ENCODE measurements at places on chromosomes 5 and 9.

DNA sequence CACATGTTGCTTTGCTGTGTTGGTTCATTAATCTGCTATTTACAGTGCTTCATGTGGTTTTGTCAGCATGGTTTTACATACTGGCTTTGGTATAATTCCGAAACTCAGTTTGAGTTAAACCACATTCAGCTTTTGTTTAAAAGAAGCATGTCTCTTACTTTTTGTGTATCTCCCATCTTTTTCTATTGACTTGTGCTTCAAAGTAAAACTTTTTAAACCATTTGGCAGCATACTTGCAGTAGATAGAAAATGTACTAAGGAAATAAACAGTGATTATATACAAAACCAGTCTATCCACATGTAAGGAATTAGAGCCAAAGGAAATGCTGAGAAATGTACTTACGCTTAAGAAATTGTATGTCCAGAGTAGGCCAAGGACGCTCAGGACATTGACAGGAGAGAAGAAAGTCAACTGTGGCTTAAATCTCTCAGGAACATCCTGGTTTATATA is 286.9 kb downstream of the ARHGEF28 start:
- no peak for DNase-seq

DNA sequence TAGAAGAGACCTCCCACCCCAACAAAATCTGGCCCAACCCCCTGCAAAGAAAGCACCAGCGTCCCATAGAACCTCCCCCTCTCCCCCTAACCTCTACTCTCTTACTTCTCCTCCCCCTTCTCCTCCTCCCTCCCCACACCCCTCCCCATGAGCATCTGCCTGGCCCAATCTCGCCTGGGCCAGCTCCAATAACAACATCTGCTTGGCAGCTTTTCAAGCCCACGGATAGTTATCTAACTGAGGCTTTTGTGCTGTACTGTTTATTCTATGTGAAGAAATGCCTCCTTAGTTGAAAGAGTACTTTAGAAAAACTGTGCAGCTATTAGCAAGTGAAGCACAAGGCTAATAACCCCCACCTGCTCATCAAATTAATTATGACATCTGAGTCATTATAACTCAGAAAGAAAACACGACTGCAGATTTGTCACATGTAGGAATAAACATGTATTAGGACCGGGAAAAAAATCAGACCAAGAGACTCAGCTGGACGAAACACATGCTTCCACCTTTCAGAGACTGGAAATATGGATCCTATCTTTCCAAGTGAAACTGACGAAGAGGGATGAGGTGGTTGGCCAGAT is 42.8 kb downstream of the NFIB start:
- DNase-seq = no peak

DNA sequence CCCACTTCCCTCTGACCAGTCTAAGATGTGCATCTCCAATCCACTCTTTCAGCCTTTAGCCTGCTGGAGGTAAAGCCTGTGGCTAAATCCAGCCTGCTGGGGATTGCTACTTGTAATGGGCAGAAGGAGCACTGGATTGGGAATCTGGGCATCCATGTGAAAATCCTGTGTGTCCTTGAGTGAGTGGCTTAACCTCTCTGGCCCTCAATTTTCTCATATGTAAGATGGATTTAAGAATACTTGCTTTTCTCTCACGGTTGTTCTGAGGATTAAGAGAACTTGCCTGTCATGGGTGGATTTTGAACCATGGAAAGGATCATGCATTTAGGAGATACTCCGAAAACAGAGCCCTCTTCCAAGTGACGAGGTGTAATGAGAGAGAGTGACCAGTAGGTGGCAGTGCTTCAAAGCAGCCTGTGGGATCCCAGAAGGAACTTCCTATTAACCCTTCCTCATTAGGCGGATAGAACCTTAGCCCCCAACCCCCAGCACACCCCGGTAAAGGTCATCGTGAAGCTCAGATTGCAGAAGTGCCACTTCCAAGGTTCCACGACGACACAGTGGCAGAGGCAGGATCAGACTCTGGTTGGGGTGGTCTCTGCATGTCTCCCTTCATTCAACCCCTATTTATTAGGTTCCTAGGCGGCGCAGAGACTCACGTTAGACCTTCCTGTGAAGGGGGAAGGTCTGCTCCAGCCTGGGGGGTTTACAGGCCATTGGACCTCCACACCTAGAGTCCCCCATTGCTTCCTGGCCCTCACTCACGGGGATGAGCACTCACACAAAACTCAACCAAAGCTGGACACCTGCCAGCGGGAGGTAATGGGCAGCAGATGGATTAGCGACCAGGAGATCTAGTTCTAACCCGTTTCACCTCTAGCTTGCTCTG is 68.7 kb upstream of the ZNF618 start:
- DNase-seq = peak; percentile 52

- DNase-seq = no peak
These were observed 64.0 kb downstream of the ZNF618 start for GRCh38 chr9:113940077-113940476.

DNA sequence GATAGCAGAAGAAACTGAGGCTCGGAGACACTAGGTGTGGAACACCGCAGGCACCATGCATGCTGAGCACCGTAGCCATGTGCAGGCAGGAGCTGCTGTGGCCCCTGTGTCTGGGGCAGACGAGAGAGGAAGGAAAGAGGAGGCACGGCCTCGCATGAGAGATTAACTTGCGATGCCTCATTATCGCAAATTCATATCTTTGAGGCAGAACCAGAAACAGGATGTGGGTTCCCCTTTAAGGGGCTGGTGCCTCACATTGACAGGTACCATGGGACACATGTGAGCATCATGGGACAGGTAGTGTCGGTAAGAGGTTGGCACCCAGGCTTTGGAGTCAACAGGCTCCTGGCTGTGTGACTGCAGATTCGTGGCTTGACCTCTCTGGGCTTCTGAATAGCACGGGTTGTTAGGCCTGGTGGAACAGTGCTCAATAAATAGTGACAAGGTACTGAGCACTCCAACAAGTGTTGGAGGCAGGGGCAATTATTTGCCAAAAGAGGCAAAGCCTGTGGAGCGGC is 40.8 kb downstream of the NAIF1 start:
- DNase-seq = peak; percentile 39

DNA sequence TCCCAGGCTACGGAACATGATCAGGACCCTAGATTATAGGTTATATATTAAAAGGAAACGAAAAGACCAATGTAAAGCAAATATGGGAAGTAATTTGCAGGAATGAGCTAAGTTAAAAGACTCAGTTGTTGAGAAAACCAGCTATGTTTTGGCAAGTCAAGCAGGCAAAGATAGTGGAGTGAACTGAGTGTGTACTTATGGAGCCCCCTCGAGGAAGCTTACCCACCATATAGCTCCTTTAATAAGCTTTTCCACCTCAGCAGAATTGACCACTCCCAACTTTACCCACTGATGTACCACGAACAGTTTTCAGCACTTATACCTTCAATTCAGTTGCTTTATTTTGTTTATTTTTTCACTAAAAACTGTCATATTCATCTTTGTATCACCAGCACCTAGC is 57.3 kb upstream of the PJA2 start:
- DNase-seq = no peak

DNA sequence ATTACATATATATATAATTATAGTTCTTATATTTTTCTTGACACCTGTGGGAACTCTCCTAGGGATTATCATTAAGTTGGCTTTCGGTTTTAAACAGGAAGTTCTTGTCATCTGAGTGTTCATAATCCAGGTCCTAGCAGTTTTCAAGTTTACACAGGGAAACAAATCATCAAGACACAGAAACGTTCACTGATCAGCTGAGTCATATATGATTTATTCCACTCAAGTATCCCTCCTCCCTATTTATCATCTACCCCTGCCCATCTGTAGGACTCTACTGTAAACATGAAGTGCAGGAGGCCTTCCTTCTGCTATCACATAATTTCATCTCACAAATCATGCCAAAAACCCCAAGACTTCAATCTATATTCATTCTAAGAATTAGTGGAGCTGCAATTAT is 6.3 kb downstream of the SLC25A51 start:
- no peak for DNase-seq

DNA sequence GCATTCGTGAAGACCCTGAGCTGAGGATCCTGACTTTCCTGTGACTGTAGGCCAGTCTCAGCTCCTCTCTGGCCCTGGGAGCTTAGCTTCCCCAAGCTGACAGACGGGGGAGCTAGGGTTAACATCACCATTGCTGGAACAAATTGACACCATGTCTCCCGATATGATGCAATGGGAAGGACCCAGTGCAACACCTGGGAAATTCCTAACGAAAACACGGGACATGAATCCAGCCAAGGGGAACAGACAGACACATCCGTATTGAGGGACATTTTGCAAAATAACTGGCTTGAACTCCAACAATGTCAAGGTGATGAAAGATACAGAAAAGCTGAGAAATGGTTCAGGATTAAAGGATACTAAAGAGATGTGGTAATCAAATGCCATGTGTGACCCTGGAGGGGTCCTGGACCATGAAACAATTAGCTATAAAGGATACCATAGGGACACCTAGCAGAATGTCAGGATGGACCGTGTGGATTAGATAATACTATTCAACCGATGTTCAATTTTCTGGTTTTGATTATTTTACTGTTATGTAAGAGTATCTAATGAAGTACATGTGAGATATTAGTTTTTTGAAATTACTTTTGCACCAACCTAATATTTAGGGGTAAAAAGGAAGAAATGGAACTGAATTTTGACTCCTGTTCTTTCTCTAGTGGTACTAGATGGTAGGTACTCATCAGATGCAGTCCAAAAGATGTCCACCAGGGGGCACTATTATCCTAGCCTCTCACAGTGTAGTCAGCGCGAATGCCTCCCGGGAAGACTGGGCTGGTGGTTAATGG is 52.7 kb downstream of the NDST1 start:
- DNase-seq = peak; percentile 73

- no peak for DNase-seq
These were observed 644.4 kb upstream of the GRAMD2B start for GRCh38 chr5:125778791-125779190.

GRCh38 chr9:76692458-76693129 is 71.6 kb upstream of the PCA3 start:
- no peak for DNase-seq

DNA sequence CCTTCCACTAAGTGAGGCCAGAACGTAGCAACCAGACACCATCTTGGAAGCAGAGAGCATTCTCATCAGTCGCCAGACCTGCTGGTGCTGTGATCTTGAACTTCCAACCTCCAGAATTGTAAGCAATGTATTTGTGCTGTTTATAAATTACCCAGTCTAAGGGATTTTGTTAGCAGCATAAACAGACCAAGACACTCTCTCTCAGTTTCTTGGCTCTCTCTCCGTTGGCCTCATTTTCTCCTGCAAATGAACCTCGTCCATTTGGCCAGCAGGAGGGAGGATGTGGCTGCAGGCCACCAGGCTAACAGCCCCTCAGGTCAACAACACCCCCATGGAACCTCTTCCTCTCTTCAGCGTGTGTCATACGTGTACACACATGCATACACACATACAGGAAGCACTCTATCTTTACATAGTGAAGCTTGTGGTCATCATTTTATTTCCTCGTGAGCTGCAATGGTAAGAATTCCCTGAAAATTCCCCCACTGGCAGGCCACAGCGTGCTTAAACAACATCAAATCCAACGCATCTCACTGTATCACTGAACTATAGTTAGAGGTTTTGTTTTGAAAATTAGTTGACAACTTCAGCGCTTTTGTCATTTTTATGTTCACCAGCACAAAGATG is 62.8 kb upstream of the PPP1R26 start:
- DNase-seq = no peak

DNA sequence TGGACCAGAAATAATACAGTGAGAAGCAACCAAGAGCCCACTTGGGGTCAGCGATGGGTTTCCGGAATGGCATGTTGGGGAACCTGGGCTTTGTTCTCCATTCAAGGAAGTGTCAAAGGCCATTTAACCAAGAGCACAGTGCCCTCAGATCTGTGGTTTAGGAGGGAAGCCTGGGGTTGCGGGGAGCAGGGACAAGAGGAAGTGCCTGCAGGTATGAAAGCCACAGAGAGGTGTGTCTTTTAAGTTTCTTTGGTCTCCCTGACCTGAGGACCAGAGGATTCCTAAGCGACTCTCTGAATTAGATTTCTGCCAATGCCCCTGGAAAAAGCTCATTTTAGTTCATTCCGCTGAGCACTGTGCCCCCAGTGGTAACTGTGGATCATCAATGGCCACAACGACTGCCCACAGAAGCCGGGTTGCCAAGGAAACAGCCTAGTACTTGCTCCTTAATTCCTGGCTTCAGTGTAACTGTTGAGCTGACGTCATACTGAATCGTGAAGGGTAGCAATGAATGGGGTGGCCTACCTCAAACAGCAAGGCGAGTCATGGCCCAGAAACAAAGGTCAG is 107.3 kb upstream of the SPIN1 start:
- no peak for DNase-seq

- no peak for DNase-seq
These were observed 43.5 kb downstream of the SLC12A7 start for GRCh38 chr5:1068204-1068894.

- DNase-seq = no peak
These were observed 172.6 kb upstream of the PPP2R2B start for GRCh38 chr5:147051193-147051592.

DNA sequence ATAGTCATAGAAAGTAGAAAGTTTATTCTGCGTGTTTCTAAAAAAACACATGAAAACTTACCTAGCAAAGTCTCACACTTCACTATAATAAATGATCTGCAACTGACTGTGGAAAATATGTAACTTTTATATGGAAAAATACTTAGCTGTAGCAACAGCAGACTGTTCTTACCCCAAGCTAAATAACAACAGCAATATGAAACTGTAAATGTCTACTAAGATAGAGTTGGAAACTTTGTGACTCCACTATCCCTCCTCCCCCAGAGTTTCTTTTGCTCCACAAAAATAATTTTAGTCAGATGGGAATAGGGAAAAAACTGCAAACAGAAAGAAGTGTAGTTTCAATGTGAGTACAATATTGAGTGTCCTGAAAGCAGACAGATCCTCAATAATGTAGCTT is 21.0 kb downstream of the MLLT3 start:
- DNase-seq = no peak

DNA sequence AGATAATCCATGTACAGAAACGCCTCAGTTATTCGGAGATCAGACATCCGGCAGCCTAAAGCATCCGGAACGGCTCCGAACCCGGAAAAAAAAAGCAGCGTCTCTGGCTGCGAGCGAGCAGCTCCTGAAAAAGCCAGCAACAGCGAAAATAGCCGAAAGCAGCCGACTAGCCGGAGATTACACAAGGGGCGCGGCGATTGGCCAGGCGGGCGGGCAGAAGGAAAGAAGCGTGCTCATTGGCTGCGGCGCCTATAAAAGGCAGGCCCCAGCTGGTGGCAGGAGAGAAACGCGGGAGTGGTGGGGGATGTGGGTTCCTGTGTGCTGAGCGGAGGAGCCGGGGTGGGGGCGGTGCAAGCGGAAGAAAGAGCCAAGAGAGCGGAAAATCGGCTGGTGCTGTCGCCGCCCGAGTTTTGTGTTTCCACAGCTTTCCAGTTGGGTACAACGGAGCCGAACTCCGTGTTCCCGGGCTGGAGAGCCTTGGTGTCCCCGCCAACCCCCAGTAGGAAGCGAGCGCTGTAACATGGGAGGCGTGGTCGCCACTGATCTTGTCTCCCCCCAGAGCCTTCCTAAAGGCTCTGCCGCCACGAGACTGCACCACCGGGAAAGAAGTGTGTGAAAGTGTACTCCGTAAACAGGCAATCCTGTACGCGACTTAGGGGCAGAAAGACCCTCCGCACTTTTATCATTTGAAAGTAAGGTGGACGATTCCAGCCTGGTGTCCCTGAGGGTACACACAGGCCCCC is at the start of gene ARL15:
TSS of gene ARL15 (minus strand) at position 141 of the 743 bp plus-strand sequence.
- peak; percentile 79 for DNase-seq
